Activated CD4-positive, CD25-positive, alpha-beta regulatory T cell (primary cell): ENCODE measurements at places on chromosomes 16 and 17.

GRCh38 chr17:76797241-76797840 lies 59.4 kb downstream of the MFSD11 start:
- DNase-seq: no peak

DNA sequence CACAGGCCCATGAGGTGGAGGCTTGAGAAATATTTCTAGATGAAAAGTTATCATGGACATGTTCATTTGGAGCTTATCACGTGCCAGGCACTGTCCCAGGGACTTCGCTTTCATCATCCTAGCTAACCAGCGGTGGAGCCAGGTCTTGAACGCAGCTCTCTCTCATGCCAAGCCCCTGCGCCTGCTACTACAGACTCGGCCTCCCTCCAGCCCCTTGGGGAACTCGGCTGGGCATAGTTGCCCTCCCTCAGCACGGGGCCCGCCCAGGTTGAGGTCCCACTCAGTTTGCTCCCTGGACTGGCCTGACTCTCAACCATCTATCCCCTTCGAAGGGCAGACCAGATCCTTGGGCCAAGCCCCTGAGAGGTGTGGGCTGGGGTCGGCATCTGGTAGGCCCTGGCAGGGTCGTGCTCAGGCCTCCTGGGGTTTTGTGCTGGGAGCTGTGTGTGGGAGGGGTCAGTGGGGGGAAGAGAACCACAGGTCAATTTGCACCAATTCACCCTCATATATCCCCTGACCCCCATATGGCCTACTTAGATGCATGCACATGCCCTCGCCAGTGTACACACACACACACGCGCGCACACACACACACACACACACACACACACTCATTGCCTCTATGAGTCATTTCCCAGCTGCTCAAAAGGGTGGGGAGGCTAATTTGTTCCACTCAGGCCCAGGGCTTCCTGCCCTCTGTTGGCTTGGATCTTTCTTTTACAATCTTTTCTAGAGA lies 12.1 kb upstream of the SCN4A start:
- peak; percentile 31 for DNase-seq

- DNase-seq: no peak
These were observed 59.6 kb downstream of the GSG1L start for GRCh38 chr16:28003923-28004322.

DNA sequence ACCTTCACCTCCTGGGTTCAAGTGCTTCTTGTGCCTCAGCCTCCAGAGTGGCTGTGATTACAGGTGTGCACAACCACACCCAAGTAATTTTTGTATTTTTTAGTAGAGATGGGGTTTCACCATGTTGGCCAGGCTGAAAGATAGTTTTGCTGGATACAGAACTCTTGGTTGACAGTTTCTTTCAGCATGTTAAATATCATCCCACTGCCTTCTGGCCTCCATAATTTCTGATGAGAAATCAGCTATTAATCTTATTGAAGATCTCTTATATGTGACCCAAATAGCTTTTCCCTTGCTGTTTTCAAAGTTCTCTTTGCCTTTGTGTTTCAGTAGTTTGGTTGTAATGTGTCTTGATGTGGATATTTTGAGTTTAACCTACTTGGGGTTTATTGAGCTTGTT lies 50.3 kb upstream of the BRD7 start:
- DNase-seq: no peak
